ENCODE measurements at places on chromosomes 3 and 15.

DNA sequence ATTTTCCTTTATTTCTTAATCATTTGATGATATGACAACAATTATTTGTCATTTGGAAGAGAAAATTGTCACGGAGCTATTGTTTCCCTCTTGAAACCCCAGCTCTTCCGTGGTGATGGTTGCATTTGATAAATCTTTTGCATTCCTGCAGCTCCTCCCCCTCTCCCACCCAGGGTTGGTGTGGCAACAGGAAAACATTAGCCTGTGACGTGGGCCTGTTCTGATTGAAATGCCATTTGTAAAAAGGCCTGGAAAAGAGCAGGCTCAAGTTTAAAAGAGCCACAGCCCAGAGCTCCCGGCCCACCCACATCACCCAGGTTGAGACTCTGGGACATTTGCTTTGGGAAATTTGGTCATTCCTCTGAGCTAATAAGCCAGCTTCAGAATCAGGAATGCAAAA is 282.5 kb downstream of the RPLP1 start:
- peak; percentile 79 for DNase-seq

DNA sequence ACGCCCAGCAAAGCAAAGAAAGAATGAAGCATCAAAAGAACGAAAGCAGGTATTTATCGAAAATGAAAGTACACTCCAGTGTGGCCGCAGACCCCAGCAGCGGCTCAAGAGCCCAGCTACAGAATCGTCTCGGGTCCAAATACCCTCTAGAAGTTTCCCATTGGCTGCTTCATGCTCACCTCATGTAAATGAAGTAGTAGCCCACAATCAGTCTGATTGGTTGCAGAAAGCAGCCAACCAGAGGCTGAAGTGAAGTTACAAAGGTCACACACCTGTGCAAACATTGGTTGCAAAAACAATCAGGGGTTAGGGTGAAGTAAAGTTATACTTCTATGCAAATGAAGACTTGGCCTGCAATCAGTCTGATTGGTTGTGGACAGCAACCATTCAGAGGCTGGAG is 32.0 kb downstream of the SV2B start:
- no peak for DNase-seq

- DNase-seq = no peak
These were observed 30.4 kb upstream of the KCNMB2 start for GRCh38 chr3:178505832-178506231.

DNA sequence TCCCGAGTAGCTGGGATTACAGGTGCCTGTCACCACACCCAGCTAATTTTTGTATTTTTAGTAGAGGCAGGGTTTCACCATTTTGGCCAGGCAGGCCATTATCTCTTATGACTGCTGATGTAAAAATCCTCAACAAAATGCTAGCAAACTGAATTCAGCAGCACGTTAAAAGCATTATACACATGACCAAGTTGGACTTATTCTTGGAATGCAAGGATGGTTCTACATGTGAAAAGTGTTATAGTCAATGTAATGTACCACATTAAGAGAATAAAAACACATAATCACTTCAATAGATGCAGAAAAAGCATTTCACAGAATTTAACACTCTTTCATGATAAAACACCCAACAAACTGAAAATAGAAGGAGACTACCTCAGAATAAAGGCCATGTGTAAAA is 20.2 kb downstream of the RNF13 start:
- no peak for DNase-seq

DNA sequence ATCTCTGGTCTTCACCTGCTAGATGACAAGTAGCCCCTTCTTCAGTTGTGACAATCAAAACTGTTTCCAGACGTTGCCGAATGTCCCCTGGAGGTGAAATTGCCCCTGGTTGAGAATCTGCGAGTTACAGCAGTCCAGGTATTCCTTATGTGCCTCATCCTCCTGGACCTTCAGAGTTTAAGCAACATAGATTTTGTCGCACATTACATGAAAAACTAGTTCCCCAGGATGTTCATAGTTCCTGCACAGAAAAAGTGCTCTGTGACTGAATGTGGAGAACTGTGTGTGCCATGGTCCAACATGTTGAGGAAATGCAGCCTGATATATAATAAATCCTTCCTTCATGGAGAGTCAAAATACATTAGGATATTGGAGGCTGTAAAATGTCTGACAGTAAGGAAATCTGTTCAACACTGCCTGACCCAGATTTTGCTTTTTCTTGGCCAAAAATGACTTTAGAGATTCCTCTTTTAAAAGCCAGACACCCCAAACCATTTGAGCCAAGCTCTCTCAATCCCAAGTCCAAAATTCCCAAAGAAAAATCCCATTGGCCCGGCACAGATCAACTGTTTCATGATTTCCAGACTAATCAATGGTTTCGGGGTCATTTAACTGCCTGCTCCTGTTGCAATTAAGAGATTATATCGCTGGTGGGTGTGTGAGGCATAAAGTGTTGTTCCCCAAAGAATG is 20.4 kb upstream of the SHC4 start:
- no peak for DNase-seq

DNA sequence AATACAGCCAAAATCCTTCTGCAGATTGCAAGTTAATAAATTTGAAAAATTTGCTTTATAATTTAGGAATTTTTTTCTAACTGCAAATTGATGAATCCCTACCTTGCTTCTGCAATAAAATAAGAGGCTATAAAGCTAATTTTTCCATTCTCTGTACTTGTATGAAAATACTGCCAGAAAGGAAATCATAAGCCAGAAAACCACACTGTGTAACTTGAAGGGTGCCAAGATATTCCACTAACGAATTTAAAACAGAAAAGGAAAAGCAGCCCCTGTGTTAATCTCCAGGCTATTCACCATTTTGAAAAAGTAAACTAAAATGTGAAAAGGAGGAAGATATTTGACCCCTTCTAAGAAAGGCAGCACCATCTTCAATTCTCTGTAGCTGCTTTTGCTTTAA is 557.9 kb upstream of the ZNF385D start:
- DNase-seq = no peak

DNA sequence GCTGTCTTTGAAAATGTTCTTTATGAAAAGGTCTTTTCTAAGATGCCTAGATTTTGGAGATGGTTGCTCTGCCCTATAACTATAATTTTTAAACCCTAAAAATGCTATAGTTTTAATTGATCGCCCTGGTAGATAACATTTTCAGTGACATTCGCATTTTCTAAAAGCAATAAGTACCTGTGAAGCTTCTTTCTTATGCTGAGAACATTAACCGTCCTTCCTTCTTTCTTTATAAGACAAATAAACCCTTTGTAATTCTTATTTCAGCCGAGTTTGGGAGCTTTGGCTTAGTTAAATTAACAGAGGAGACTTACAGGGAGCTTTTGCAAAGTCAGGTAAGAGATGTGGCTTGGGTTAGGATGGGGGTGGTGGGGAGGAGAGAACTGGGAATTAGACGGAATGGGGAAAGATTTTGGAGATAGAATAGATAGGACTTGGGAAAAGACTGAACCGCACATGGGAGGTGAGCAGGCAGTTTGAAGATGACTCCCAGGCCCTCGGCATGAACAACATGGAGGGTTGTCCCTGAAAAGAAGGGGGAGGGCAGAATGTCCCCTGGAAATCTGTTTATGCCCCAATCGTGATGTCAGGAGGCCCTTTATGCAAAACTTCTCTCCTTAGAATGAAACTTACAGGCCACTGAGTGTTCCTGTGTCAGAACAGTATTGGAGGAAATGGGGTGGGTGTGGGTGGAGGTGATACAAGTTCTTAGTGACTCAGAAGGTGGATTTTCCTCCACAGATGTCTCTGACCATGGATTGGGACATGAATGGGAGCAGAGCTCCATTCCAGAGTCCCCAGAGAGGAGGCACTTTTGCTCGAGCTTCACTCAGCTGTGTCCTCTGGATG is 76.2 kb upstream of the LARS2 start:
- DNase-seq = no peak

DNA sequence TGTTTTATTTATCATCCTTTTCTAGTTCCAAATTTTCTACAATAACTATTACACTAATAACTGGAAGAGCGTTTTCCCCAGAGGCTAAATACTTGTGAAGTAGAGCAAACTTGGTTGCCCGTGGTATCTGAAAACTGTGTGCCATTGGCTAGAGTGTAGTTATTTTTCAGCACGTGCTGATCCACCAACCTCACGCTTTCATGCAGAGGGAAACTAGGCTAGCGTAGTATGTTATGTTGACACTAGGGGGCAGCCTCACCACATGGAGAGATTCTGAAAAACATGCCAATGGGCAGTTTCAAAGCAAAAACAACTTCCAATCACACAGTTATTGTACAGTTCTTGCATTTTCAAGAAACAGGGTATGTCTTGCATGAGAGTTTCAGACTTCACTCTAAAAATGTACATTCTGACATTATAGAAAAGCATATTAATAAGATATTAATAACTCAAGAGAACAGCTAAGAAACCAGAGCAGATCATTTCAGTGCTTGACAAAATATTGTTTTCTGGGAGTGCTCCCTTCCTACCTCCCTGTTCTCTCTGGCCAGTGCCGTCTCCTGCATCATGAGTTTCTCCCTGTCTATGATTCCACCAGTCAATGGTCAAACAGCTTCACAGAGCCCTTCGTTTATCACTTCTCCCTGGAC is 39.7 kb downstream of the SPATA12 start:
- DNase-seq = peak; percentile 90

- DNase-seq = no peak
These were observed 80.7 kb downstream of the PPARG start for GRCh38 chr3:12369598-12369997.

- DNase-seq = peak; percentile 47
These were observed 89.6 kb upstream of the MYZAP start for GRCh38 chr15:57502116-57502515.

DNA sequence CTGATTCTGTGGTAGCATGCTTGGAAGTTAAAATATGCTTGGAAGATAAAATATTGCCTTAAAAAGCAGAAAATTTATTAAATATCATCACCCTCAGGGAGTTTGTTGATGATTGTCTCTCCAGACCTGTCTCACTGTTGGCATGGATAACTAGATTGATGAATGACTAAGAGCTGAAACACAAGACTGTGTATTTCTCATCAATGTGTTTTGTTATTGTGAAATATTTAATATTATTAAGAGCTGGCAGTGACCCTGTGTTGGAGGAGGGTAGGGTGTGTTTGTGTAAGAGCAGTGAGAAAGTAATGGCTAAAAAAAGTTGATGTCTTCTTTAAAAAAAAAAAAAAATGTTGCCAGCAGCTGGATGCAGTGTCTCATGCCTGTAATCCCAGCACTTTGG is 82.2 kb downstream of the ITPR1 start:
- DNase-seq = no peak

GRCh38 chr15:75702436-75702835 is 10.2 kb downstream of the CSPG4 start:
- no peak for DNase-seq

DNA sequence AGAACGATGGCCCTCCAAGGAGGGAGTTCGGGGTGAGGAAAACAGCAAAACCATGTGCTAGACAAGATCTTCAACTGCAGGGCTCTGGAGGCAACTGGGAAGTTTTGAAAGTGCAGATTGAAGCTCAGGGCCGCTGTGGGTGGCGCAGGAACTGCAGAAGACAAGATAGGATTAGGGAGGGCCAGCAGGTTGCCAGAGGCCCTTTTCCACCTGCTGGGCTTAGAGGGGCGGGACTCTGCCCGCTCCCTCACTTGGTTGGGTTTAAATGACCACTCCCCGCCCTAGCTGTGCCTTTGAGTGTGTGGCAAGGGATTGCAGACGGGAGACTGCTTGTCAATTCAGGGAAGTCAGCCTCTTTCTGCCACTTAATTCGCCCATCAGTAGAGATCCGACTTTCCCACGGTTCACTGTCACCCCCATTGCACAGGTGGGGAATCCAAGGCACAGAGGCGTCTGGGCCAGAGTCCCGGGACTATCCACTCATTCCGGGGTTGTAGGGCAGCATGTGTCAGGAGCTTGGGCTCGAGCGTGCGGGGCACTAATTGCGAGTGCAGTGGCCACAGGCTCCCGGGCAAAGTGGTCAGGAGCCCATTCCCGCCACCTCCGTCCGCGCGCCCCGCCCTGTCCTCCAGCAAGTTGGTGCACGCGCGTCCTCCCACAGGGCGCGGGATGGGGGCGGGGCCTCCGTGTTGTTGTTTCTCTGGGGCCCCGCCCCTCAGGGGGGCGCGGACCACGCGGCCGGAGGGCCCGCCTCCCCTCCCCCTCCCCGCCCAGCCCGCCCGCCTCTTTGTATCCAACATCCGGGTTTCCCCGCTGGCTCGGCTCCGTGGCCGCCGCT is at the start of gene ACVR2B:
Gene ACVR2B, plus strand, starts transcription at position 816 of the 838 bp plus-strand sequence. CDS start 433 bp downstream, outside the sequence.
- peak; percentile 76 for DNase-seq

GRCh38 chr3:147412261-147412916 is 3.2 kb downstream of the ZIC1 start:
- DNase-seq = peak; percentile 40

DNA sequence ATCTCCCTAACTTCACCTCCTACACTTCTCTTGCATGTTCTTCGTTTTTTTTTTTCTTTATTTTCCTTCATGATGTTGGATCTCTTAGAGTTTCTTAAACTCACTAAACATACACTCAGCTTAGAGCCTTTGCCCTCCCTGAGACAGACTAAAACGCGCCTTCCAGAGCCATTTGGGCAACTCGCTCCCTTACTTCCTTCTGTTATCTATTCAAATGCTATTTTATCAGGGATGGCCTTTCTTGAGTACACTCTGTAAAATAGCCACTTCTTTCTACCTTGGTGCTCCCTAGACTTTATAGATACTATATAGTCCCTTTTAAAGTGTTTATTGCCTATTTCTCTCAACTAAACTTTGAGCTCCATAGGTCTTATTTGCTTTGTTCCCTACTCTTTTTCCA is 598.2 kb upstream of the NECTIN3 start:
- DNase-seq = no peak

DNA sequence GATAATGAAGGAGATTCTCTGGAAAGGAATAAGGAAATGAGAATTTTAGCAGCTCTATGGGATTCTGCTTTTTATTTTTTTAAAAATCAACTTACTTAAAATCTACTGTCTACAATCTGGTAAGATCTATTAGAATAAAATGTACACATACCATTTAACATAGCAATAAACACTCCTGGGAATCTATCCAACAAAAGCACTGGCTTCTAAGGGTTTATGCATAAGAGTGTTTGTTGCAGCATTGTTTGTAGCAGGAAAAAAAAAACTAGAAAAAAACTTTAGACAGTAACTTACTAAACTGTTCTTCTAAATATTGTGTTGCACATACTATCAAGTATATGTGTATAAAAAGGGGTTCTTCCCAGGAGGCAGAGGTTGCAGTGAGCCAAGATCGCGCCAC is 15.7 kb upstream of the RBP1 start:
- peak; percentile 84 for DNase-seq

DNA sequence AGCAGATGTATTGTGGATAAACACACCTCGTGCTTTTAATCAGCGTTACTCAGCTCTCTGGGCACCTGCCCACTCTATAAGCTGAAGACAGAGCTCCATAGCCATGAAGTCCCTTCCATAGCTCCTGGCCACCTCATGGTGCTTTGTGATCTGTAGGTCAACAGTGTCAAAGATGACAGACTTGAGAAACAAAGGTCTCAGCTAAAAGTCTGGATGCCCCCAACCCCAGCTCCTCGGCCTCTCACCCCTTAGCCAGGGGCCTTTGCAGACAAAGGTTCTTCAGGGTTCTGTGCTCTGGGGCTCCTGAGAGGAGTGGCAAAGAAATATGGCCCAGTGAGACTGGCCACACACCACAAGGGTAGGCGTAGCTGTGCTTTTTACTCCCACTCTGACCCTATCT is 168.6 kb downstream of the KLF13 start:
- no peak for DNase-seq

GRCh38 chr3:178663201-178663934 is 127.1 kb downstream of the KCNMB2 start:
- no peak for DNase-seq
